DMS79 treated with DMSO at 0.1 percent for 48 hours (cell line): ENCODE measurements at places on chromosomes 2 and 18.
A peak's percentile ranks its signal among the peaks of the same experiment; 100 is the strongest.

DNA sequence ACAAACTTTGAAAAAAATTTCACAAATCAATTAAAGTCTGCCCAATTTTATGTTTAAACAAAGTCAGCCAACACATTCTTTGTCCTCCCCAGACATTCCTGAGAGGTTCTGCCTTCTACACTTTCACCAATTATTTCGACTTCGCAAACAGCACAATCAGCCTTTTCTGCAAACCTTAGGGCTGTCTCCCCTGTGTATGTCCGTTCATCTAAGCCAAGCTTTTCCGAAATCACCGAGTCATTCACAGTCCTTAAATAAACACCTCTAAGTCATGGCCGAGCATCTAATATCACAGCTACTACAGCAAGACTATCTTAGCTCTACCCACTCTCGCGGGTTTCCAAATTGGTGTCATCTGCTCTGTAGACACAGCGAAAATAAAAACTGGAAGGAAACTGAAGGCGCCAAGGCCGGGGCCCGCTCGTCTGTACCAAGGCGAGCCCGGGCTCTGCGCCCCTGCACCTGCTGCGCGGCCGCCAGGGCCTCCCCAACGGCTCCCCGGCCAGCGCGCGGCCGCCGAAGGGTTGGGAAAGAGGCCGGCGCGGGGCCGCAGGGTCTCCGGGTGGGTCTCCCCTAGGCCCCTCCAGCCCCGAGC lies 730 bp downstream of the ODC1 start:
- DNase-seq = peak; percentile 20

DNA sequence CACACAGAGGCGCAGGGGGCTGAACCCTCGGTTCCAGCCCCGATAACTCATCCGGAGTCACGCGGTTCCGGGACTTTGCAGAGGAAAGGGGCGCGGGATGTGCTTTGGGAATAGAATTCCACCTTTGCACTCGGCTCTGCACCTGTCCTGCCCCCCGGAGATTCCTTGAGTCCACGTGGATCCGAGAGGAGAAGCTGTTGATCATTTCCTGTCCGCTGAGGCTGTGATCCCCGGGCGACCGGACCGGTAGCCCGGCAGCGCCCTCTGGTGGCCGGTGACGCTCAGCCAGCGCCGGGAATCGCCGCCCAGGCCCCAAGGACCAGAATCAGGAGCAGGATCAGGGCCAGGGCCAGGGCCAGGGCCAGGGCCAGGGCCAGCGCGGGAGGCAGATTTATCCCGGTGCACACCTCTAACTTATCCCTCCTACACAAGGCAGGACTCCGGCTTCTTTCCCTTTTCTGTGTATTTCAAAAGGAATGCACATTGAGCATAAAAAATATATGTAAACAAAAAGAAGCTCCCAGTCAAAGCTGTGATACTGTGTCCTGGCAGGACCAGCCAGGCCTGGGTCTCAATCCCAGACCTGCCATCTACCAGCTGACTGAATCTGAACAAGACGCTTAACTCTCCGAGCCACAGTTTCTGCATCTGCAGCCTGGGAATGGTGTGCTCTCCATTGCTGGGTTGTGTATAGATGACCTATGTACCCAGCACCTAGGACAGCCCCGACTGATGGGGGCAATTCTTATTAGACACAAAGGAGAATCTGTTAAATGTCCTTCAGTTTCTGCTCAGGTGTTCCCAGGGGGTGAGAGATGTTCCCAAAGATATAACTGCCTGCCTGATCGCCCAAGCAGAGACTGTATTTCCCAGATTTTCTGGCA lies 8.5 kb upstream of the SPATA3 start:
- peak; percentile 67 for DNase-seq

GRCh38 chr2:202822411-202822810 lies 49.2 kb downstream of the ICA1L start:
- DNase-seq = peak; percentile 84

GRCh38 chr2:47664817-47665216 lies 118.1 kb upstream of the MSH6 start:
- no peak for DNase-seq

- no peak for DNase-seq
Observed at GRCh38 chr18:76889091-76889699, 66.8 kb downstream of the ZNF236 start.
